ENCODE measurements at places on chromosomes 3 and 15.

GRCh38 chr15:63238171-63238570 lies 39.2 kb upstream of the APH1B start:
- DNase-seq: no peak

DNA sequence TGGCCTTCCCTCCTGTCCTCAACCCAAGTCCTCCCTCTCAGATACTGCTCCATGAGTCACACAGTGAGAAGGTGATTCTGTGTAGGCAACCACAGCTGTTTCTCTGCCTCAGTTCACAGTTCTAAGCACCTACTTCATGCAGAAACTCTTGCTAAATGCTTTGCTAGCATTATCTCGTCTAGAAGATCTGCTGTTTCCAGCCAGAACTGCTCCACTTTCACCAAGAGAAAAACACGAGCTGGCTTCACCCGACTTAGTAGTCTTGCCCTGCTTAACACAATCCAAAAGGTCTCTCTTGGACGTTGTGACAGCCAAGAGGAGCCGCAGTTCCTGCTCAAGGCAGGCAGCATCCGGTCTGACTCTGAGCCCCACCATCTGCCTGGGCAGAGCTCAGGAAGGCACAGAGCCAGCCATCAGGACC lies 272.1 kb downstream of the UACA start:
- no peak for DNase-seq

DNA sequence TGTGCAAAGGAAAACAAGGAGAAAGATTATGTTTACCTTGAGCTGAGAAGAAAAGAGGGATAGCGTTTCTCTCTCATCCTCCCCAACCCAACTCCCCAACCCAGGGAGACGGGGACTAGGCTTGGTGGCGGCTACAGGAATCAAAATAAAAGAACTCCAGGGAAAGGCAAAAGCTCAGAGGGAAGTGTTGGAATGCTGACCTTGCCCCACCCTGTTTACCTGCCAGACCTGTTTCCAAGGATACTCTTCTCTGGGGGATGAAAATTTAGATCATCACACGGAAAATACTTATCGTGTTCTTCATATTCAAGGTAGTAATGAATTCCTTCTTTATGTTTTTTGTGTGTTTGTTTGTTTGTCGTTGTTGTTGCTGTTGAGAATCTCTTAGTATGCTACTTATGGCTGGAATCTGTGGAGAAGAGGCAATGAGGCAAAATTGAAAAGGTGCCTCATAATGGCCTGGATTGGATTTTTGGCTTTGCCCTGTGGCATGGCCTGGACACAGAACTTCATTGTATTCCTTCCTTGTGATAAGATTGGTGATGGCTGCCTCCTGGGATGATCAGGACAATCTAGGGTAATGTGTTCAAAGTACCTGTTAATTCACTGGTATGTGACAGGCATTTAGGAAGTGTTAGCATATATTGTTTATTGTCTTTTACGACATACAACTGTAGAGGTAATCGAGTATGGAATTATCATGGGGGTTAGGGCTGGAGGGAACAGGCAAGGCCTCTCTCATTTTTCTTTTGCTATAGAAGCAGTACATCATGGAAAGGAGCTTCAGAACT lies 11.1 kb upstream of the TPRG1 start:
- no peak for DNase-seq

GRCh38 chr3:45841420-45841756 lies 531 bp downstream of the LZTFL1 start:
- no peak for DNase-seq

- DNase-seq: no peak
Observed at GRCh38 chr3:127495821-127496655, 94.5 kb downstream of the TPRA1 start.

DNA sequence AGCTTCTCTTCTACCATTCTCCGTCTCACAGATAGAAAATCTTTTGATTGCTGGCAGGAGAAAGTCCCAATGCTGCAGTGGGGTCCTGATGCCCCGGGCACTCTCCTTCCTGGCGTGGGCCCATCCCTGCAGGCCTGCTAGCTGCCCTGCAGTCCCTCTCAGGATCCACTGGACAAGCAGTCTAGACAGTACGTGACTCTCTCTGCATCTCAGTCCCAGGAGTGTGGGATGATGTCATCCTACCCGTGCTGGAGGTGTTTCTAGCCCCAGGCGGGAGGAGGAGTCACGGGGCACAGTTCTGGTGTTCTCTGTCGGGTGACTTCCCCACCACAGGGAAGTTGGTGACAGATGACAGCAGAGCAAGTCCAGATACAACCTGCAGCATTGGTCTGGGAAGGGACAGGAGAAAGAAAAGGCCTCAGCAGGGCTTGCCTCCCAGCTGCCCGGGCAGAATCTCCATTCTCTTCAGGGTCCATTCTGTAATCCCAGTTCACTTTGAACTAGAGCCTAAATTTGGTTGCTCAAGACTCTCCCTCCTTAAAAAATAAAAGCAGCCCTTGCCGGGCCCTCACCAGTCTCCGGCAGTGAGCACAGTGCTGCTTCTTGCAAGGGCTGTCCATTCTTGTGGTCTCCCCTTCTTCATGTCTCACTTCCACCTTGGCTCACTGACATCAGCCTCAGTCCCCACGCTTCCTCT lies 30.6 kb downstream of the SLC28A1 start:
- DNase-seq: peak; percentile 89

DNA sequence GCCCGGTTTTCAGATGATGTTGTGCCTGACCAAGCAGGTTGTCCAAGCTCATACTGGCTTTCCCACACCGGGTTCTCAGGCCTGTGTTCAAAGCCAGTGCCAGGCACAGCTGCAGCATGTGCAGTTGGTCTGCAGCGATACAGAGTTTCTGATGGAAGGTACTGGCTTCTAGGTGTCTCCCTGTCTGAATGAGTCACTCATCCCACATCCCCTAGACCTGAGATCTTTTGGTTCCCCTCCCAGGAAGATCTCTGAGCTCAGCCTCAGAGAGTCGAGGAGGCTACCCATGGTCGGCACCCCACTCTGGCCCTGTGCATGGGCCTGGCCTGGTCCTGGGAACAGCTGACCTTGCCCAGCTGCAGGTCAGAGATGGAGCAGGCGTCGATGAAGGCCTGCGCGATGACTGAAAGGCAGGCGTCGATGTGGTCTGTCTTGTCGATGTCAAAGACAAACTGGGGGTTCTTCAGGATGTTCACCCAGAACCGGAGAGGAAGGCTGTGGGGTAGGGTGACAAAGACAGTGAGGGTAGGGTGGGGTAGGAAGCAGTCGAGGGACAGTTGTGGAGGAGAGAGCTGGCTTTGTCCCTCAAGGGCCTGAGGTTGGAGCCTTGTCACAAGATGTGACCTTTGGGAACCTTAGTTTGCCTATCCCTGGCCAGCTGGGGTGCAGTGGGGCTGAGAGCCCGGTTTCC lies 15.3 kb downstream of the H1-8 start:
- peak; percentile 21 for DNase-seq

DNA sequence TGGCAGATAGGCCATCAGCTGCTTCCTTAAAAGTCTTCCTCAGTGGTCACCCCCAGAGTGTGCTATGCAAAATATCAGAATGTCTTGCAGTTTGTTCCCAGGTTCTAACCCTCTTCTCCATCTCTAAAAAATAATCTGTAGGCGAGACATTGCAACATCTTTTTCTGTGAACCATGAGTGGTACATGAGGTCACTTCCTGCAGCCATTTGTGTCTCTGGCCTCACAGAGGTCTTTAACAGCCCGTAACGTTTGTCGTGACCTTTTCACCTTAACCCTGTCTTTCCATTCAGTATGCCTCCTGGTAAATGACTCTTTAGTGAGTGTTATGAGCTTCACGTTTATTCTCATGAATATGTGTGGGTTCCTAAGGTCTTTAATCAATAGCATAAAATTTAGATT lies 145.4 kb downstream of the KLHL25 start:
- DNase-seq: peak; percentile 14

GRCh38 chr3:188157407-188157806 lies 3.5 kb downstream of the LPP start:
- DNase-seq: no peak

- DNase-seq: no peak
Observed at GRCh38 chr3:22856811-22857210, 346.3 kb upstream of the UBE2E2 start.
